ENCODE measurements at places on chromosomes 5 and 9. TPM values are rescaled to one million over a fixed set of nuclear protein-coding genes. Genes with fewer than 3 reads are reported as not detected.

FUT7 gene
- total RNA-seq = not detected

NAA35 gene
- total RNA-seq = 9.6 TPM

BRINP1 gene
- total RNA-seq = not detected

ANAPC2 gene
- total RNA-seq = 10.3 TPM

RIGI gene
- 4.4 TPM for total RNA-seq

PCDHB4 gene
- total RNA-seq = not detected

TMEM171 gene
- 3.0 TPM for total RNA-seq

NAIF1 gene
- 9.2 TPM for total RNA-seq

FBP1 gene
- not detected for total RNA-seq

C6 gene
- total RNA-seq = not detected

PCSK5 gene
- total RNA-seq = 0.89 TPM

OCLN gene
- total RNA-seq = 4.2 TPM

NEUROG1 gene
- total RNA-seq = not detected

SCGB3A2 gene
- total RNA-seq = not detected

GLT6D1 gene
- not detected for total RNA-seq

RORB gene
- 1.3 TPM for total RNA-seq

GRXCR2 gene
- total RNA-seq = not detected

P4HA2 gene
- 54.0 TPM for total RNA-seq

SLC46A2 gene
- total RNA-seq = not detected

TENT4A gene
- total RNA-seq = 13.8 TPM

CXCL14 gene
- total RNA-seq = not detected

SVEP1 gene
- 5.5 TPM for total RNA-seq

BAAT gene
- under 0.01 TPM for total RNA-seq

GABRB2 gene
- total RNA-seq = not detected

TXNDC8 gene
- not detected for total RNA-seq

TAL2 gene
- not detected for total RNA-seq

MEIKIN gene
- not detected for total RNA-seq

TMEM252 gene
- not detected for total RNA-seq

HTR4 gene
- total RNA-seq = not detected

SPATA9 gene
- total RNA-seq = 0.15 TPM

COL15A1 gene
- 2.4 TPM for total RNA-seq

SOHLH1 gene
- not detected for total RNA-seq

TRPM3 gene
- not detected for total RNA-seq

TNC gene
- 39.7 TPM for total RNA-seq

DMGDH gene
- 2.5 TPM for total RNA-seq

CTNND2 gene
- total RNA-seq = not detected

SPATA31D4 gene
- not detected for total RNA-seq

GABRP gene
- total RNA-seq = not detected

ORM2 gene
- not detected for total RNA-seq

WDR38 gene
- total RNA-seq = not detected

NR4A3 gene
- total RNA-seq = under 0.01 TPM

UGT3A1 gene
- not detected for total RNA-seq

SH3GL2 gene
- 0.34 TPM for total RNA-seq

NUTM2G gene
- not detected for total RNA-seq

PCAT7 gene
- not detected for total RNA-seq

PPP2R2B gene
- under 0.01 TPM for total RNA-seq

FOXD4L6 gene
- not detected for total RNA-seq

SPINK4 gene
- total RNA-seq = not detected

ENTREP1 gene
- total RNA-seq = not detected

DMRT3 gene
- not detected for total RNA-seq

FAM151B gene
- total RNA-seq = 3.1 TPM
